Cardiac muscle cell (in vitro differentiated cells and primary cell): ENCODE measurements at places on chromosomes 2 and 18. TPM values are rescaled to one million over a fixed set of nuclear protein-coding genes. Genes with fewer than 3 reads are reported as not detected.

Gene IKZF2
- total RNA-seq, result 7.9 and 10.8 TPM in 2 replicates

DNA sequence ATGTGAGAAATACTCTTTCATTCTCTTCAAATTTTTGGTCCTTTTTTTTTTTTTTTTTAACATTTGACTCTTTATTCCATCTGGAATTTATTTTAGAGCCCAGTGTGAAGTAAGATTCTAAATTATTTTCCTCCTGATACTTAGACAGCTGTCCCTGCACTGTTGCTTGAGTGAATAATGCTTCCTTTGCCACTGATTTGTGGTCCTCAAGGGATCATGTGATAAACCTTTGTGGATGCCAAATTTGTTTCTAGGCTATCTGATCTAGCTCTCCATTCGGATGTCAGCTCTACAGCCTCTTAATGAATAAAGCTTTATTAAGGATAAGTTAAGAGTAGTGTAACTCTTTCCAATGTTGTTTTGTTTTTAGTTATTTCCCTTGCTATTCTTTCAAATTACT is 142.3 kb downstream of the SMAD7 start:
- no peaks in the 10 kb centered on the region for H3K27me3 ChIP-seq
- DNase-seq, result no peak
- no peak overlapping the region for H3K4me3 ChIP-seq
- no peak overlapping the region for H3K27ac ChIP-seq
- H3K4me1 ChIP-seq, result peaks cover 2% of the 10 kb centered on the region

Gene NPHP1
- 5.8 and 6.2 TPM in 2 replicates for total RNA-seq

DNA sequence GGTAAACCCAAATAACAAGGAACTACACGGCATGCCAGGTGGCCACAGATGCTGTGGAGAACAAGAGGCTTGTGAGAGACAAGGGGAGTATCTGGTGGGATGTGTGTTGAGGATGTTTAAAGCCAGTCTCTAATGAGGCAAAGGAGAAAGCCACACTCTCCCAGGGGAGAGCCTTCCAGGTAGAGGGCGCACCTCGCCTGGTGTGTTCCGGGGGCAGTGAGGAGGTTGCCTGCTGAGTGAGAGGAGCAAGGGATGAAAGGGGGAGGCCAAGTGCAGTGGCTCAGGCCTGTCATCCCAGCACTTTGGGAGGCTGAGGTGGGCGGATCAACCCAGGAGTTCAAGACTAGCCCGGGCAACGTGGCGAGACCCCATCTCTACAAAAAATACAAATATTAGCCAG is 16.2 kb downstream of the SAG start:
- H3K36me3 ChIP-seq, result no peaks in the 10 kb centered on the region
- no peaks in the 10 kb centered on the region for H3K4me1 ChIP-seq
- DNase-seq, result no peak

- DNase-seq, result peak; percentile 56
- H3K4me1 ChIP-seq, result no peaks in the 10 kb centered on the region
- no peak overlapping the region for H3K4me3 ChIP-seq
- no peak overlapping the region for H3K27ac ChIP-seq
- H3K27me3 ChIP-seq, result no peaks in the 10 kb centered on the region
- no peaks in the 10 kb centered on the region for H3K36me3 ChIP-seq
Measured at GRCh38 chr18:49238433-49239042, 221.9 kb downstream of the DYM start.

GRCh38 chr2:109721626-109722025 is 72.5 kb upstream of the RGPD5 start:
- no peak for DNase-seq
- H3K4me3 ChIP-seq, result no peak overlapping the region
- H3K27me3 ChIP-seq, result no peaks in the 10 kb centered on the region
- peaks cover 2% of the 10 kb centered on the region for H3K4me1 ChIP-seq
- no peak overlapping the region for H3K27ac ChIP-seq

DNA sequence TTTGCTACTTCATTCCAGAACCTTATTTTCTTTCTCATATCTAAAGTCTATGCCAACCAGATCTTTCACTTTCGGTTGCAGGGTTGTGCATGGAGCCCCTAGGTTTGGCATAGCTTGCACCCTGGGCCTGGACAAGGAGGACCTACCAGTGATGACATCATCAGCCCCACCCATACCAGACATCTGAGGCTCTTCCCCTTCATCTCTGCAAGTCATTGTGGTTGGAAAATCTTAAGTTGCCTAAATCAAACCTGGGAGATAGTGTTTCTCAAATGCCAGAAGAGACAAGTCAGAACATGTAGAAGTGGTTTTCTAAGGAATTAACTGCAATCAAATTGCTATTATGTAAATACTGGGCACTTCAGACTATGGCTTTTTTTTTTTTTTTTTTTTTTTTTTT is 363.3 kb downstream of the ZNF516 start:
- DNase-seq, result no peak
- H3K27me3 ChIP-seq, result no peaks in the 10 kb centered on the region
- no peaks in the 10 kb centered on the region for H3K36me3 ChIP-seq
- H3K4me1 ChIP-seq, result no peaks in the 10 kb centered on the region
- no peak overlapping the region for H3K4me3 ChIP-seq

Gene IL36B
- not detected in 2 replicates for total RNA-seq

- H3K4me3 ChIP-seq, result no peak overlapping the region
- no peak overlapping the region for H3K27ac ChIP-seq
- no peaks in the 10 kb centered on the region for H3K27me3 ChIP-seq
- DNase-seq, result no peak
Measured at GRCh38 chr2:49165662-49166061, 11.3 kb upstream of the FSHR start.

- peaks cover 54% of the 10 kb centered on the region for H3K4me1 ChIP-seq
- H3K36me3 ChIP-seq, result no peaks in the 10 kb centered on the region
- DNase-seq, result no peak
- H3K27me3 ChIP-seq, result no peaks in the 10 kb centered on the region
Measured at GRCh38 chr2:71456617-71457016, 3.3 kb downstream of the DYSF start.

Gene EIF2AK2
- total RNA-seq, result 10.4 and 12.3 TPM in 2 replicates

DNA sequence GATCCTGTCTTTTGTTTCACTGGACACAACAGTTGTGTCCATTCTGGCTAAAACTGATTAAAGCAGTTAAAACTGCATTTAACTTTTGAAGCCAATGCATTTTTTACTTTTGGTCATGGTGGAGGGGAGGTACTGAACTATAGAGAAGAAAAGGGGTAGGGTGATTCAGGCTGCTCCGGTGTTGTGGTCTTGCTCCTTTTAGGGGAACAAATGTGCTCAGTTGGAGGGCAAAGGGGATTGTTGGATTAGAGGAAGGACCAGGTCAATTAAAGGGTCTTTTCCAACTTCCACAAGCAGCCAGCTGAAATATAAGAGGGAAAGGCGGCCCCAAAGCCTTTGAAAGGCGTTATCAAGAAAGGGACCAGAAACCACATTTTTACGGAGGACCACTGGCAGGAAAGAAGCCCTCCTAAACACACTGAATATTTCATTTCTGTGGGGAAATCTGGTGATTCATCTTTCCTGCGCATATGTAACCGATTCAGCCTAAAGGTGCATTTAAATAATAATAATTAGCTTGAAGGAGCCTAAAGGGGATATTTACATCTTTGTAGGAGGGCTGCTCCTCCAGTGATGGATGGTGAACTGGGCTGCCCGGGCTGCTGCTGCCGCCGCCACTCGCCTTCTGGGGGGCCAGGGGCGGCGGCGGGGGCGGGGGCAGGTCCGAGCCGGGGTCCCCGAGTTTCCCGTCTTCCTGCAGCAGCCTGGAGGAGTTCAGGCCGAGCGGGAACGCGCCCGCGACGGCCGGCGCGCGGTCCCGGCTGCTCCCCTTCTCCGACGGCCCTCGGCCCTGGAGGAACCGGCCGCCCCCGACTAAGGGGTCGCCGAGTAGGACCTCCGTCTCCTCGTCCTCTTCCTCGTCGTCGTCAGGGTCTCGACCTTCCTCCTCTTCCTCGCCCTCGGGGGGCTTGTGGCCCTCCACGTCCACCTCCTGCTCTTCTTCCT is 5.2 kb downstream of the SKOR2 start:
- H3K27me3 ChIP-seq, result peaks cover 100% of the 10 kb centered on the region
- H3K4me3 ChIP-seq, result no peak overlapping the region
- H3K4me1 ChIP-seq, result no peaks in the 10 kb centered on the region
- no peak overlapping the region for H3K27ac ChIP-seq
- DNase-seq, result no peak

GRCh38 chr2:101357376-101357775 is 29.9 kb downstream of the CREG2 start:
- no peaks in the 10 kb centered on the region for H3K36me3 ChIP-seq
- no peaks in the 10 kb centered on the region for H3K4me1 ChIP-seq

- H3K36me3 ChIP-seq, result no peaks in the 10 kb centered on the region
- no peak overlapping the region for H3K4me3 ChIP-seq
- H3K27ac ChIP-seq, result no peak overlapping the region
- no peak for DNase-seq
Measured at GRCh38 chr2:41042343-41042742, 590.5 kb upstream of the SLC8A1 start.
